ENCODE measurements at places on chromosomes 1 and 21. TPM values are rescaled to one million over a fixed set of nuclear protein-coding genes. Genes with fewer than 3 reads are reported as not detected.

- no peak for DNase-seq
Observed at GRCh38 chr1:230864441-230864840, 3.9 kb downstream of the C1orf198 start.

GRCh38 chr1:19439464-19440171, 45.7 kb downstream of the CAPZB start:
- no peak for DNase-seq

- no peak for DNase-seq
Observed at GRCh38 chr1:175493321-175494010, 249.9 kb downstream of the TNR start.

- no peak for DNase-seq
Observed at GRCh38 chr1:53722025-53722424, 16.9 kb downstream of the GLIS1 start.

GRCh38 chr1:192889082-192889481, 80.2 kb downstream of the RGS2 start:
- no peak for DNase-seq

GRCh38 chr1:2591581-2592261, 5.1 kb downstream of the PRXL2B start:
- DNase-seq: no peak

GRCh38 chr21:43333298-43334062, 93.5 kb downstream of the SIK1 start:
- peak; percentile 90 for DNase-seq

DNA sequence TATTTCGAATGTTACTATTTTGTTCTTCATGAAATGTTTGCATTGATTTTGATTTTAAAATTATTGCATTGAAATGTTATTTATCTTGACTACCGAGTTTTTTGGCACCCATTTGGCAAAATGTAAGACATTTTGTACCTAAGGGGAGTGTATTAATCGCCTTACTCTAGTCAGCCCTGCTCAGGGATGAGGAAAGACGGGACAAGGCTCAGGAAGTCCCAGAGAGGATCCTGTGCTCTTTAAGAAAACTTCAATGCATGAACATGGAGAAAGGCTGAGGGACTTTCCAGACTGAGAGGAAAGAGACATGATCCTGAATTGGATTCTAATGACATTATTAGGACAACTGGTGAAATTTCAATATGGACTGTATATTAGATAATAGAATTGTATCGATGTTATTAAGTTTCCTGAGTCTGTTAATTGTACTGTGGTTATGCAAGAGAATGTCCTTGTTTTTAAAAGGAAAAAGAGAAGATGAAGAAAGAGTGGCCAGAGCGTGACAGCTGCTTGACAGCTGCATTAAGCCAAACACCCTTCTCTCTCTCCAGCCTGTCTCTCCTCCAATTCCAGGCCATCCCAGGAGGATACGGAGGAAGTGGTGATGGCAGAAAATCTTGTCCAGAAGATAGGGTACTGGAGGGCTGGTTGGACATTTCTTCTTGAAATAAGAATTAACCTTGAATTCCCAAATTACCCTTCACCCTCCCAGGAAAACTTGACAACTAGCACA, 66.0 kb downstream of the PLEKHA6 start:
- peak; percentile 95 for DNase-seq

DNA sequence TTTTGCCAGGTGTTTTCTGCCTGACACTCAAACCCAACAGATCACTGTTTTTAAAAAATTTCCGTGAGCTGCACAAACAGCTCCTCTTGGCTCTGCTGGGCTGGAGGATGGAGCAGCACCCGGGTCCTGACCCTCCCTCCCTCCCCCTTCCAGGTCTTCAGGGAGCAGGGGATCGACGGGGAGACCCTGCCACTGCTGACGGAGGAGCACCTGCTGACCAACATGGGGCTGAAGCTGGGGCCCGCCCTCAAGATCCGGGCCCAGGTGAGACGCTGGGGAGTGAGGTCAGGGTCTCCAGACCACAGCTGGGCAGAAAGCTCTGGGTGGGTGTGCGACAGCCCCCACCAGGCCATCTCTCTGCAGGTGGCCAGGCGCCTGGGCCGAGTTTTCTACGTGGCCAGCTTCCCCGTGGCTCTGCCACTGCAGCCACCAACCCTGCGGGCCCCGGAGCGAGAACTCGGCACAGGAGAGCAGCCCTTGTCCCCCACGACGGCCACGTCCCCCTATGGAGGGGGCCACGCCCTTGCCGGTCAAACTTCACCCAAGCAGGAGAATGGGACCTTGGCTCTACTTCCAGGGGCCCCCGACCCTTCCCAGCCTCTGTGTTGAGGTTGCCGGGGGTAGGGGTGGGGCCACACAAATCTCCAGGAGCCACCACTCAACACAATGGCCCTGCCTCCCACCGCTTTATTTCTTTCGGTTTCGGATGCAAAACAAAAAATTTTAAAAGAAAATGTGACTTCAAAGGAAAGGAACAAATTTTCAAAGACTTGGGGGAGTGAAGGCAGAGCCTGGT, 15.3 kb downstream of the NOC2L start:
- no peak for DNase-seq

DNA sequence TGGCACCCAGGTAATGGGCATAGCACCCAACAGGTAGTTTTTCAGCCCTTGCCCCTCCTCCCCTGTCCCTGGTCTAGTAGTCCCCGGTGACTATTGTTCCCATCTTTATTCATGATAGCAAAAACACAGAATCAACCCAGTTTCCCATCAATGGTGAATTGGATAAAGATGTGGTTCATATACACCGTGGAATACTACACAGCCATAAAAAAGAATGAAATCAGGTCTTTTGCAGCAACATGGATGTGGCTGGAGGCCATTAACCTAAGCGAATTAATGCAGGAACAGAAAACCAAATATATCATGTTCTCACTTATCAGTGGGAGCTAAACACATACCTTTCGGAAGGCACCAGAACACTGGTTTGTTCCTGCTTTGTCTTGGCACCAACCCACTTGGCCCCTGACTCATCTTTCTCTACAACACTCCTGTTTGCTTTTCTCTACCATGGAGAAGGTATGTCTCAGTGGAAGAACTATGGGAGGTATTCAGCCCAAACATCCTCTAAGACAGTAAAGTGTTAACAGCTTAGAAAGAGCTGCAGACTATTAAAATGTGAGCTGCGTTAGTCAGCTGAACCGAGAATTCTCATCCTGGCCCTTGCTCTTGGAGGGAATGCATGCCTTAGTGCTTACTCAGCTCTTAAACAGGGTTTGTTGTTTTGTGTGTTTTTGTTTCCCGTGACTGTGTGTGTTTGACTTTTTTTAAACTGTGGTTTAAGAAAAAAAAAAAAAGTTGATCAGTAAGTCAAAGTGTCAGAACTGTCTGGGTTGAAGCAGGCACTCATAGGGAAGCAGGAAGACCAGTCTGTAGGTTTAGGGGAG, 203.0 kb downstream of the TOMM20 start:
- DNase-seq: peak; percentile 95

Gene TEX38
- total RNA-seq: not detected

Gene RAB7B
- 9.0 TPM for total RNA-seq

Gene CA6
- not detected for total RNA-seq

Gene IFI44
- total RNA-seq: 33.3 TPM

Gene PLA2G2F
- not detected for total RNA-seq

Gene GUK1
- 214 TPM for total RNA-seq
